AG04450 (cell line): ENCODE measurements at places on chromosomes 13 and 19.
A peak's percentile ranks its signal among the peaks of the same experiment; 100 is the strongest.

GRCh38 chr13:82766732-82767321 lies 1115.4 kb downstream of the SLITRK1 start:
- DNase-seq, result no peak

DNA sequence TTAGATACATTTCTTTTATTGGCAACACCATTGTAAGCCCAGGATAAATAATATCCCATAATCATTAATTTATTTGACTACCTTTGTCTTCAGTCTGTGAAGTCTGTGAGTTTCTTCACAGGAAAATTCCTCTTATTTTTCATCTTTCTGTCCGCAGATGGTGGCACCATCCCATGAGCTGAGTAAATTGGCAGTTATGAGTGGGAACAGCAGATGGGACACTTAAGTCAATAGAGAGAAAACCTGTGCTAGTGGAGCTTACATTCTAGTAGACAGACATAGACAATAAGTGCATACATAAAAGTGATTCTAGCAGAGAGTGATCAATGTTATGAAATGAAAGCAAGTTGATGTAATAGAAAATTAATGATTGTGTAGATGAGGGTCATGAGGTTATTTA lies 638.2 kb upstream of the MIR17HG start:
- DNase-seq, result no peak

- DNase-seq, result peak; percentile 33
These were observed 843 bp downstream of the ANO8 start for GRCh38 chr19:17333611-17334413.

DNA sequence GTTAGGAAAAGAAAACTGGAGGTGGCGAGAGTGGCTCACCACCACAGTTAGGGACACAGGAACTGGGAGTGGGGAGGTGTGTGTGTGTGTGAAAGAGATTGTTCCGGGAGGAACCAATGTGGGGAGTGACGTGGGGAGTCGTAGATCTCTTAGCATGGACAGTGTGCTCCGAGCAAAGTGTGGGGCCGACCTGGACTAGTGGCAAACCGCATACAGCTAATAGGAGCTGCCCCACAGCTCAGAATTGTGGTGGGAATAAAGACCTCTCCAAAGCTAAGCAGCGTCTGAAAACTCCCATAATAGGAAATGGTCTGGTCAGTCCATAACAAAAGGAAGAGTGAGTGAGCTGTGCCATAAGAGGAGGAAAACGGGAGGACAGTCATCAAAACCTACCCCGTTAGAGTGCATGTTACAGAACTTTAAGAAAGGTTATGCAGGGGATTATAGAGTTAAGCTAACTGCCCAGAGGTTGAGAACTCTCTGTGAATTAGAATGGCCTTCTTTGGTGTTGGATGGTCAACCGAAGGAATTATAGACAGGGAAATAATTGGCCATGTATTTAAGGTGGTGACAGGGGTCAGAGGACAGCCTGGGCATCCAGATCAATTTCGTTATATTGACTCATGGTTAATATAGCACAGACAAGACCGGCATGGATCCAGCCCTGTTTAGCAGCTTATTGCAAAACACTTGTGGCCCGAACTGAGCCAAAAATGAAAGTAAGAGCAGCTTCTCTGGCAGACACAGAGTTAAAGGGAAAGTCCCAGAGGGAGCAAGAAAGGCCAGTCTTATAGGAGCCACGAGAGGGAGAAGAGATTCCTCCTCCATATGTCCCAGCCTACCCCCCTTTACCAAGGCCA lies 8.9 kb upstream of the SLC15A1 start:
- DNase-seq, result peak; percentile 48

- DNase-seq, result no peak
These were observed 19.5 kb downstream of the PRKD2 start for GRCh38 chr19:46697204-46697960.

GRCh38 chr19:48095612-48096175 lies 14.9 kb downstream of the PLA2G4C start:
- DNase-seq, result no peak

GRCh38 chr19:51777570-51778462 lies 16.8 kb downstream of the FPR2 start:
- DNase-seq, result peak; percentile 63
